NCI-H1105 treated with DMSO at 0.1 percent for 48 hours (cell line): ENCODE measurements at places on chromosomes 13 and 19.

DNA sequence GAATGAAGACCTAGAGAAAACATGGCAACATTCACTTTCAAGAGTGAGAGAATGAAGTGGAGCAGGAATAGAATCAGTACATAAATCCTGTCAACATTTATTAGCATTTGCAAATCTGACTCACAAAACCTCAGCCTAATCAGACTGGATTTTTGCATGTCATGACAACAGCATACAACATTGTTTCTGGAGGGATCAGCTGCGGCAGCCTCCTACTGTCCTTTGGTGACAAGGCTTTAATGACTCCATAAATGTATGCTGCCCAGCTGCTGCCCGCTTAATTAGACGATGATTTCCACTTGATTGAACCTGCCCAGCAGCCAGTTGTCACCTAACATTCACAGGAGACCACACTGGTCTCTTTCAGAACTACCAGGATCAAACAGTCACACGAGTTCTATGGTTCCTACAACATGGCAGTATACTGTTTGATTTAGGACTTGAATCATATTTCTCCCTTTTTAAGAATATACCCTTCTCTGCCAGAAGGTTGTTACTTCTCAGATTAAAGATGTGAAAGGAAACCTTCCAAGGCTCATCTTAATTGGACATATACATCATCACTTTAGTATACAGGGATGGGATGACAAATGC lies 9.3 kb downstream of the EBPL start:
- DNase-seq: peak; percentile 72

DNA sequence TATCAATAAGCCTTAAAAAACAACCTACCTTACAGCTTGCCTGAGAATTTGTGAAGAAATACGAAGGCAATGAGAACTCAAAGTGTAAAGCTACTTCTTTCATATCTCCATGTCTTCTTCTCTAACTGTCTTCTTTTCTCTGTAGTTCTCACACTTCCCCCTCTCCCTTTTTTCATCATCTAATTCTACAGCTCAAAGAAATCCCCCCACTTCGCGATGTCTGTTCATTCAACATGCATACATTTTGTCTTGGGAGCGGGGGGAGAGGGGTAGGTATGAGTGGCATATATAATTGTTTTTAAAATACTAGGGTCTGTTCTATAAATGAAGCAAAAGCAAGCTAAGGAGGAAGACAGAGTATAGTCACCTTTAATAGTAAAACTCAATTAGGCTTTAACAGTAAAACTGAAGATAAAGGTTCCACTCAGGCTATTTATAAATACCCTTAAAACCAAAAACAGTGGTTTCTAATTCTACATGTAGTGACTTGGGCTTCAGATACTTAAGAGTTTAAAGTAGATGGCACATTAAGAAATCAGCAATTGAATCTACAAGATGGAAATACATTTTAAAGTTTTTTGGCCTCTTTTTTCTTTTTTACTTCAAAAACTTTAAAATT lies 106.9 kb downstream of the KLF12 start:
- no peak for DNase-seq

GRCh38 chr13:50731400-50731799 lies 112.1 kb downstream of the DLEU7 start:
- peak; percentile 71 for DNase-seq

- no peak for DNase-seq
Measured at GRCh38 chr19:32868206-32868950, 1.2 kb downstream of the SLC7A9 start.

- DNase-seq: no peak
Measured at GRCh38 chr13:45411221-45411620, 7.0 kb downstream of the SLC25A30 start.

- DNase-seq: no peak
Measured at GRCh38 chr13:110030394-110030928, 244.1 kb upstream of the IRS2 start.

DNA sequence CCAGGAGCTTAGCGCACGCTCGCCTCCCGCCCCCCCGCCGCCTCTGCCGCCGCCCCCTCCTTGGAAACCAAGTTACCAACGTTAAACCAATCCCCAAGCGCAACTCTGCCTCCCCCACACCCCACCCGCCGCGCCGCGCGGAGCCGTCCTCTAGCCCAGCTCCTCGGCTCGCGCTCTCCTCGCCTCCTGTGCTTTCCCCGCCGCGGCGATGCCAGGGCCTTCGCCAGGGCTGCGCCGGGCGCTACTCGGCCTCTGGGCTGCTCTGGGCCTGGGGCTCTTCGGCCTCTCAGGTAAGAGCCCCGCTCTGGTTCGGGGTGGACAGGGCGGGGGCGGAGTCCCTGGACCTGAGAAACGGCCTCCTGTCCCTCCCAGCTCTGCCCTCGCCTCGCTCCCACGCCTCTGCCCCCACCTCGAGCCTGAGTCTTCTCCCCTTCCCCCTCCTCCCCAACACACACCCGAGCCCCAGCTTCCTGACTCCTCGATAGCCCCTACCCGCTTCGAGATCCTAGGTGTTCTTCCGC lies at the start of gene ICAM5:
ICAM5 (plus strand) TSS at position 117 of the 521 bp plus-strand sequence; CDS start at position 209, 92 bp downstream.
- DNase-seq: peak; percentile 44

DNA sequence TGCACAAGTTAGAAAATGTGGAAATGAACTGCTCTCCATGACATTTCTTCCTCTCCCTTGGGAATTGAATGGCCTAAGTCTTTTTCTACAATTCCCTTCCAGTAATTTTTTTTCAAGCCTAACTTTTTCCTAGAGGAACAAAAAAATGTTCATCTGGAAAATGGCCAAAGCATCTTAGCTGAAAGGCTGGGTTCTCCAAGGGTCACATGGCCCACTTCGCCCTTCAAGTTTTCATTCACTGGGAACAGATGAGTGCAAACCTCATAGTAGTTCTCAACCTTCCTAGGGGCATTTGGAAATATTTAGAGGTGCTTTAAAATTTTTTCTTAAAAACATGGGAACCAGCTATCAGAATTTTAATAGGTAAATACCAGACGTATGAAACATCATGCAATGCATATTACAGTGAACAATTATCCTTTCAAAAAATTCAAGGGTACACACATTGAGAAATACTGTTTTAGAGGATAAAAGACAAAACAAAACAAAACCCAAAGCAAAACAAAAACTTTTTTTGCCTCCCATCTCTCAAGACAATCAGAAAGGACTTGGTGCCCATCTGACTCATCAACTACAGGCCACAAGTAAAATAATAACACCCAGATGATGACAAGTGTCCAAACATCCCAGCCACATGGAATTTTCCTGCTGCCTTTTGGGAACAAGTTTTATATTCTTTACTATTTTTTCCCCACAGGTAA lies 208.8 kb downstream of the SLITRK6 start:
- DNase-seq: no peak

- peak; percentile 52 for DNase-seq
Measured at GRCh38 chr13:88857256-88857655, 1186.1 kb downstream of the SLITRK5 start.

DNA sequence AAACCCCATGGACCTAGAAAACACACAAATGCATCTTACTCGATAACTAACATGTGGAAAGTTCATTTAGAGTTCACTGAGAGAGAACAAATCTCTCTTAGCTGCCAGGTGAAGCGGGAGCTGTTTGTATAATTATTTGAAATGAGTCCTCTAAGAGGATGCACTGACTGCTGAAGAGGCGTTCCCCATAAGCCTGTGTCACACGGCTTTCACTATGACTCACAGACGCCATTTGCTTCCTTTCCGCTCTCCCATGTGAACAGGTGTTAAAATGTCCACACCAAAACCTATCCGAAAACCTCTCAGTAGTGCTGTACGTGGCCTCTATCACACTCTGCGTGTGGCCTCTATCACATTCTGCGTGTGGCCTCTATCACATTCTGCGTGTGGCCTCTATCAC lies 101.8 kb downstream of the SOX1 start:
- no peak for DNase-seq

GRCh38 chr13:114161644-114162532 lies 17.2 kb upstream of the CFAP97D2 start:
- DNase-seq: no peak

- DNase-seq: no peak
Measured at GRCh38 chr19:1249990-1250436, 1.6 kb downstream of the MIDN start.

DNA sequence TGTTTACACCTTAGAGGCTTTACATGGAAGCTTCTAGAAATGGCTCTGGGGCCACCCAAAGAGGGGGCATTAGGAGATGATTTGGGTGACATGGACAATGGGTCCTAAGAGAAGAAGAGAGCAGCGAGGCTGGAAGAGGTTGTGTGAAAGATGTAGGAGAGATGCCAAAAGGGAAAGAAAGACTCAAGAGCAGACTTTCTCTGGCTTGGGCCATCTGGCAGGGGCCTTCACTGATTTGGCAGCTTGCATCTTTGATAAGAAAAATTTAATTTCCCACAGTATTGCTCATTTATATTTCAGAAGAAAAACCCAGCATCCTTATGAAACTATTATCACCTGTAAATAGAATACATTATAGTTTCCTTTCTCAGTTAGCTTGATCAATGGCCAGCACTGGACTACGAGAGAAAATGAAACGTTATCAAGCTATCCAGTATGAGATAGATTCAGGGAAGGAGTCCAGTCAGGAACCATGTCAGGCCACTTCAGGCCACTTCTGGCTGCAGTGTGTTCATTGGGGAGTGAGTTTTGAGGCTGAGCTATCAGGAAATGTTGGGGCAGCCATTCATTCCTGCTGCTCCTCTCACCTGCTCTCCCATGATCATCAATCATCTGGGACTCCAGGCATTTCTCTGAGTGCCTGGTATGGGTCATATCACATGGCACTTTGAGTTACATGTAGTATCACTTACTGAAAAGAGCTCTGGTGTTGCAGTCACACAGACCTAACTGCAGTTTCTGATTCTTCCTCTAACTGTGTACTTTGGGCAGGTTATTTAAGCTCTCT lies 10.3 kb downstream of the SCEL start:
- DNase-seq: no peak

DNA sequence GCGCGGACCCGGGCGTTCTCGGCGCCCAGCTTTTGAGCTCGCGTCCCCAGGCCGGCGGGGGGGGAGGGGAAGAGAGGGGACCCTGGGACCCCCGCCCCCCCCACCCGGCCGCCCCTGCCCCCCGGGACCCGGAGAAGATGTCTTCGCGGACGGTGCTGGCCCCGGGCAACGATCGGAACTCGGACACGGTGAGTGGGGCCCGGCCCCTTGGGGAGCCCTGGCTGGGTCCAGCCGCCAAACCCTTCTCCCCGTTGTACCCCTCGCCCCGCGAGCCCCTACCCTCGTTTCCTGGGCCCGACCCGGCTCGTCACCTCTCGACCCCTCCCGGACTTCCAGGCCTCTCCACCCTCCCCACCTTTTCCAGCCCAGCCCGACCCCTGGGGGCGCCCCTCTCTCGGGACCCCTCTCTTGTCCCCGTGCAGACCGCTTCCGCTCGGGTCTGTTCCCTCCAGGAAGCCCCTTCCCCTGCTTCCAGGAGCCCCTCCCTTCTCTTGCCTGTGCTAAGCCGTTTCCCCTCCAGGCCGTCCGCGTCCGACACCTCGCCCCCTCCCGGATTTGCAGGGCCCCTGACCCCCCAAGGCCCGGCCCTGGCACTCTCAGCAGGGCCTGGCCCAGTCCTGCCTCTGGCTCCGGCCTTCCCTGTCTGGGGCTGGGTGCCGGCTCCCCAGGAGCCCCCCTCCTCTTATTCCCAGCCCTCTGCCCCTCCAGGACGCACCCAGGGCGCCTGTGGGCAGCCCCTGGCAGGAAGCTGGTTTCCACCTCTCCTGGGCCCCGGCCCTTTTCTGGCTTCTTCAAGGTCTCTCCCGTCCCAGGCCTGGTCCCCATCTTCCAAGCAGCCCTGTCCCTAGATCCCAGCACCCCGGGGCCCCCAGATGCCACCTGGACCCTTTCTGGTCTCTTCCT lies 632 bp downstream of the MARK4 start:
- no peak for DNase-seq

DNA sequence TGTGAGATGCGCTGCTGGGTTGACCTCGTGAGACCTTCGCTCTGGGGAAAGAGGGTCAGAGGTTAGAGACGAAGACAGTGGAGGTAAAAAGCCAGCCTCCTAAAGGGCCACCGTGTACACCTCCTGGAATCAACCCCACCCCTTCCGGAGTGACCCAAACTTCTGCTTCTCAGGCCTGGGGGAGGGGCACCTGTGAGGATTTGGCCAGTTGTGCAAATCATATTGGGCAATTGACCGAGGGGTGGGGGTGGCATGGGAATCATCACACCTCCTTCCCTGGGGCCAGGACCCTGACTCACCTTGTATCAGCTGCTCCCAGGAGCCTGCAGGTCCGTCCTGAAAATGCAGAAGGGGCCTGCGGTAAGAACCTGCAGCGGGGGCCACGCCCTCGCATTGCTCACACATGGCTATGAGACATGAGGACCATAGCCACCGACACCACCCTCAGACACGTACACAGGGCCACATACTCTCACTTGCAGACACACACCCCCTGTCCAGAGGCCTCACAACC lies 2.8 kb downstream of the TNFSF14 start:
- DNase-seq: no peak
